Fibroblast of upper back skin (primary cell): ENCODE measurements at places on chromosomes 2 and 18.

DNA sequence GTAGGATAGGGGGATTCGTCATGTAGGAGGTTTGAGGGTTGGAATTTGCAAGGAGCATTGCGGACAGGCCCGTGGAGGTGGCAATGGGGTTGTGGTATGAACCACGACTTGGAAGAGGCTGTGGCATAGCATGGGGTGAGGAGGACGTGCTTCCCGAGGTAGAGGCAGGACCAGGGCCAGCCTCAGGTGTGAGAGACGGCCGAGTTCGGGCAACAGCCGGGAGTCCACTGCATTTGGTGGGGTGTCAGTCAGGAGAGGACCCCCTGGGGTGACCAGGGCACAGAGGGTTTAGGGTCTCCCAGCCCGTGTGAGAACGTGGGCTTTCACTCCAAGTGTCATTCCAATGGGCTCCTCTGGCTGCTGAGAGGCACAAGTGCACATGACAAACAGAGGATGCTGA is 339.0 kb downstream of the EIPR1 start:
- DNase-seq, result no peak

DNA sequence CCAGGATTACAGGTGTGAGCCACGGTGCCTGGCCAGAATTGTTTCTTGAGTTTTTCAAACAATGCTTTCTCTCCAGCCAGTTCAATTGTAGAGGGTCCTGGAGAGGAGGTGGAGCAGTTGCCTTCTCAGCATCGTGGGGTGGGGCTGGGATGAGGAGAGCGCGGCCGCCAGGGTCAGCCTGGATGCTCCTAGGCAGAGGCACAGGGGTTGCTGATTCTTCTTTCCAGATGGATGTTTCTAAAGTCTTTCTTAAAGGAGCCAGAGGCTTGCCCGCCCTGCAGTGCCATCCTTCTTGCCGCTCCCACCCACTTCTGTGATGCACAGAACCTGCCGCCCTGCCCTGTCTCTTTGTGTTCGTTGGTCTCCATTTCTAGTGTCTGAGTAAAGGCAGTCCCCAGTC is 61.1 kb downstream of the AGAP1 start:
- no peak for DNase-seq

- DNase-seq, result peak; percentile 84
Measured at GRCh38 chr2:175606010-175606841, 395.8 kb downstream of the LNPK start.

DNA sequence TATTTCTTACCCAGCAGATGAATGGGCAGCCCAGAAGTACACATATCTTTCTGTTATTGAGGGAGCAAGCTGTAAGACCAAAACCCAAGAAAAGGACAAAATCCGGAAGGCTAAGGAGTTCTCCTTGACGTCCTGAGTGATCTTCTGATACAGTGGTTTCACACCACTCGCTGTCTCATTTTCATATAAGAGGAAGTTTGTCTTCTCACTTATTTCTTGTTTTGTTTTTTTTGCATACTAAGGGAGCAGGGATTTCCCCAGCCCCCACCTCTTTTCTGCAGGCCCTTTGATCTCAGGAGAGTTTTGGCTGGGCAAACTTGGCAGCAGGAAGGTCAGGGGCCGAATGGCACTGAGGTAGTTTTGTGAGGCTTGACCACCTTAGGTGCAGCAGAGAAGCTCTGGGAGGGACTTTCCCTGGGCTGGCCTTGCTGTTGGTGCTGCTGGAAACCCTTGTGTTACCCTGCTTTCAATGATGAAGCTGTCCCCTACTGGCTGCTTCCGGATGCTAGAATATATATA is 13.3 kb downstream of the CHRNA1 start:
- DNase-seq, result no peak

- peak; percentile 55 for DNase-seq
Measured at GRCh38 chr2:160368988-160369930, 124.3 kb downstream of the RBMS1 start.

- DNase-seq, result peak; percentile 87
Measured at GRCh38 chr2:107091163-107091864, 205.3 kb upstream of the ST6GAL2 start.

- no peak for DNase-seq
Measured at GRCh38 chr2:220460257-220460985, 833.0 kb downstream of the SLC4A3 start.

GRCh38 chr18:48961547-48961946 is 10.8 kb upstream of the SMAD7 start:
- no peak for DNase-seq

- no peak for DNase-seq
Measured at GRCh38 chr2:118698564-118698963, 148.9 kb downstream of the EN1 start.

- DNase-seq, result peak; percentile 5
Measured at GRCh38 chr2:148817210-148817708, 57.8 kb upstream of the KIF5C start.
